Left lung (tissue), 14 donors: ENCODE measurements at places on chromosomes 6 and 20. TPM values are rescaled to one million over a fixed set of nuclear protein-coding genes. Genes with fewer than 3 reads are reported as not detected.

- no peak for DNase-seq
Observed at GRCh38 chr20:13461849-13462458, 176.8 kb downstream of the TASP1 start.

DNA sequence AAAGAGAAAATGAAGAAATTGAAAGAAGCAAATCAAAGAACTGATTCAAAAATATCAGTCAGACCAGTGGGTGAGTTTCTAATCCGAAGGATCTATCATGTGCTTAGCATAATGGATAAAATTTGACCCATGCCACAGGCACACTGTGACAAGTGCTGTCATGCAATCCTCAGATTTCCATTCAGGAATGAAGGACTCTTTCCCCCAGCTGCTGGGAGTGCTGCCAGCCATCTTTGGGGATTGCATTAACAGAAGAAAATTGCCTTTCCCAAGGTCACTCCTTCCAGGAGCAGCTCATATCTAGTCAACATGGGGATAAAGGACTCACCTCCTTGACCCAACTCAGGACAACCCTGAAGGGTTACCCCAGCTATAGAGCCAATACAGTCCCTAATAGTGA, 316.7 kb upstream of the TBX18 start:
- no peak for DNase-seq

DNA sequence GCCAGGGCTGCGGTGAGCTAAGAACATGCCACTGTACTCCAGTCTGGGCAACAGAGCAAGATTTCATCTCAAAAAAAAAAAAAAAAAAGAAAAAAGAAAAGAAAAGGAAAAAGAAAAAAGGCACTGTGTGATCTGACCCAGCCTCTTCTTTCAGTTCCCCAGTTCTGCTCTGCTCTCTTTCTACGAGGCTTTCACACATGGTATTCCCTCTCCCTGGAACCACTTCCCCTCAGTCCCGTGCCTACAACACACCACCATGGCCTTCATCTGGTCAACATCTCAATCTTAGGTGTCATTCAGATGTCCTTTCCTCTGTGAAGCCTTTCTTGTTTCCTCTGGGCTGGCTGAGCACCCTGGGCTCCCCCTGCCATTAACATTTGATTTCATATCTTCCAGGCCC, 2.3 kb upstream of the DSN1 start:
- no peak for DNase-seq

DNA sequence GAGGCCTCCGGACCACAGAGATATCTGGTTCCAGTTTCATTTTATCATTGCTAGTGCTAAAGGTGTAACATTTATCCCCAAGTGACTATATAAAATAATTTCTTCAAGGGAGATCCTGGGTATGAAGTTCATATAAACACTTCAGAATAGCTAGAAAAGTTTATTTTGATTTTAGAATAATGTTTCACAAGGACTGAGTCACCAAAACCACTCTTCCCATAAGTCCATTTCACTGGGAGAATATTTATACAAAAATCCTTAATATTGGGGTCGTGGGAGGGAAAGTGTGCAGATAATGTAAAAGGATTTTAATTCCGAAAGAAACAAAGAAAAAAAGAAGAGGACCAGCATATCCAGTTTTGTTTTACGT, 128.1 kb downstream of the ISM1 start:
- DNase-seq = no peak

GRCh38 chr6:79466207-79466834, 70.9 kb downstream of the LCA5 start:
- DNase-seq = no peak

GRCh38 chr6:30964075-30964474, 19.4 kb upstream of the MUC21 start:
- DNase-seq = no peak

DNA sequence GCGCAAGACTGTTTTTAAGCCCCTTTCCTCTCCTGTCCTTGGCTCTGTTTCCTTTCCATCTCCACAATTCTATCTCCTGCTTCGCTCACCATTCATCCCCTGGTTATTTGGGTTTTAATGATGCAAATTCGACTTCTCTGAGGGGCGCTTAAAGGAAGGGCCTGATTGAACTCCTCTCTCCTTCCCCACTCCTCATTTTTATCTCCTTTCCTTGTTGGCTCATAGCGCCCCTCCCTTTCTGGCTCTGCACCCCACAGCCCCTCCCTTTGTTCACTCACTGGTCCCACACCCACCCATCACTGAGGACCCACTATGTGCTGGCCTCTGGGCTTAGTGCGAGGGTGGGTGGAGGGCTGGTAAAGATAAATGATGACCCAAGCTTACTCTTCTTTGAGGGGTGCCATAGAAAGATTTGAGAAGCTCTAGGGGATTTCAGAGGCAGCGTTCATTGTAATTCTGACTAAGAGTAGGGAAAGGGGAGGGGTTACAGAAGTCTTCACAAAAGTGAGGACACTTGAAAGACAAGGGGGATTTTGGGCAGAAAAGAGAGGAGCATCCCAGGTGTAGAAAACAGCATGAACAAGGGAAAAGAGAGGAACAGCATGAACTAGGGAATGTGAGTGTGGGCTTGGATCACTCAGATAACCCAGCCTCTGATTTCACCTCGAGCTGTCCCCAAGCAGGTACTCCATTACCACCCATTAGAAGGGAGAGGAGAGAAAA, 507.8 kb downstream of the CD83 start:
- DNase-seq = no peak

GRCh38 chr6:11911538-11911937, 100.6 kb upstream of the HIVEP1 start:
- DNase-seq = no peak

PRL gene
- polyA plus RNA-seq = not detected

TMEM217 gene
- polyA plus RNA-seq = 2.6 TPM

BNIP5 gene
- polyA plus RNA-seq = not detected

RCAN2 gene
- 3.1 TPM for polyA plus RNA-seq
